ENCODE measurements at places on chromosomes 5 and 9. TPM values are rescaled to one million over a fixed set of nuclear protein-coding genes. Genes with fewer than 3 reads are reported as not detected.

- no peak for DNase-seq
- H3K4me1 ChIP-seq, result peaks cover 3% of the 10 kb centered on the region
- peak overlapping the region; percentile 78 for H3K4me3 ChIP-seq
- H3K27ac ChIP-seq, result no peak overlapping the region
- peaks cover 63% of the 10 kb centered on the region for H3K27me3 ChIP-seq
These were observed 1.2 kb downstream of the PRRT1B start for GRCh38 chr9:131546336-131547084.

- H3K4me3 ChIP-seq, result no peak overlapping the region
- no peak for DNase-seq
- H3K27ac ChIP-seq, result no peak overlapping the region
- H3K27me3 ChIP-seq, result no peaks in the 10 kb centered on the region
- no peaks in the 10 kb centered on the region for H3K36me3 ChIP-seq
- peaks cover 3% of the 10 kb centered on the region for H3K4me1 ChIP-seq
These were observed 29.0 kb downstream of the CXXC5 start for GRCh38 chr5:139676951-139677735.

DNA sequence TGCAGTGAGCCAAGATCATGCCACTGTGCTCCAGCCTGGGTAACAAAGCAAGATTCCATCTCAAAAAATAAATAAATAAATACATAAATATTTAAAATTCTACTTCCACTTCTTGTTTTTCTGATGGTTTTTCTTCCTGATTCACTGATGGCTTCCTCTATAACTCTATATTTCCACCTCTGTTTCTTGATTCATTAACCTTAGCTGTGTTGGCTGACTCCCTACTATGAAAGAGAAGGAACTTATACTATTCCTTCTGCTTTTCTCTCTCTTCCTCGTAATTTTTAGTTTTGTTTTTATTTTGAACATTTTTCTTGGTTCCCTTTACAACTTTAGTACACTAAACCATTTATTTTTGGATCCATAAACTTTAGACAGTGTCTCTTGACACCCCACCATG is 103.5 kb downstream of the MAMDC2 start:
- H3K27ac ChIP-seq, result no peak overlapping the region
- H3K4me3 ChIP-seq, result no peak overlapping the region
- H3K27me3 ChIP-seq, result peaks cover 10% of the 10 kb centered on the region
- no peaks in the 10 kb centered on the region for H3K36me3 ChIP-seq
- no peaks in the 10 kb centered on the region for H3K4me1 ChIP-seq
- DNase-seq, result no peak

- H3K27me3 ChIP-seq, result peaks cover 2% of the 10 kb centered on the region
- no peaks in the 10 kb centered on the region for H3K36me3 ChIP-seq
- no peak overlapping the region for H3K4me3 ChIP-seq
- H3K4me1 ChIP-seq, result no peaks in the 10 kb centered on the region
- H3K27ac ChIP-seq, result no peak overlapping the region
These were observed 226.1 kb downstream of the SLIT3 start for GRCh38 chr5:169074839-169075238.

DNA sequence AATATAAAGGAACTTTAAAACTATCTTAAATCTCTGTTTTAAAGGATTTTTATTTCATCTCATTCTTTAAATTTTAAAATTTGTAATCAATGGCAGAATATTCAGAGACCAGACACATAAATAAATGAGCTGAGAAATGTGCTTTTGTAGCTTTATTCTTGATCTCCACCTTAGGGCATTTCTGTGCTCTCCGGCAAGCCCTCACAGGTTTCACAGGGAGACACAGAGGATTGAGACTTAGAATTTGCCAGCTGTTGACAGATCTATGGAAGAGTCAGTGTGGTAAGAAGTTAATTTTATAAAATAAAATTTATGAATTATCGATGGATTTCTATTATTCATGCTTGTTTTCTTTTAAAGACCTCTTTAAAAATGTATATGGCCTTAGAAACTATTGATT is 206.8 kb downstream of the CD180 start:
- DNase-seq, result no peak

Gene AMBP
- total RNA-seq, result not detected

GRCh38 chr5:73115399-73116051 is 4.8 kb upstream of the TMEM171 start:
- peaks cover 61% of the 10 kb centered on the region for H3K27me3 ChIP-seq
- no peak overlapping the region for H3K4me3 ChIP-seq
- no peaks in the 10 kb centered on the region for H3K36me3 ChIP-seq
- no peak overlapping the region for H3K27ac ChIP-seq
- DNase-seq, result no peak

Gene MLANA
- total RNA-seq, result not detected

Gene F2R
- total RNA-seq, result 23.7 TPM

- no peak overlapping the region for H3K4me3 ChIP-seq
- no peak for DNase-seq
- H3K36me3 ChIP-seq, result peaks cover 51% of the 10 kb centered on the region
- H3K27me3 ChIP-seq, result no peaks in the 10 kb centered on the region
- no peak overlapping the region for H3K27ac ChIP-seq
These were observed 6.6 kb downstream of the OTULINL start for GRCh38 chr5:14588145-14588544.

DNA sequence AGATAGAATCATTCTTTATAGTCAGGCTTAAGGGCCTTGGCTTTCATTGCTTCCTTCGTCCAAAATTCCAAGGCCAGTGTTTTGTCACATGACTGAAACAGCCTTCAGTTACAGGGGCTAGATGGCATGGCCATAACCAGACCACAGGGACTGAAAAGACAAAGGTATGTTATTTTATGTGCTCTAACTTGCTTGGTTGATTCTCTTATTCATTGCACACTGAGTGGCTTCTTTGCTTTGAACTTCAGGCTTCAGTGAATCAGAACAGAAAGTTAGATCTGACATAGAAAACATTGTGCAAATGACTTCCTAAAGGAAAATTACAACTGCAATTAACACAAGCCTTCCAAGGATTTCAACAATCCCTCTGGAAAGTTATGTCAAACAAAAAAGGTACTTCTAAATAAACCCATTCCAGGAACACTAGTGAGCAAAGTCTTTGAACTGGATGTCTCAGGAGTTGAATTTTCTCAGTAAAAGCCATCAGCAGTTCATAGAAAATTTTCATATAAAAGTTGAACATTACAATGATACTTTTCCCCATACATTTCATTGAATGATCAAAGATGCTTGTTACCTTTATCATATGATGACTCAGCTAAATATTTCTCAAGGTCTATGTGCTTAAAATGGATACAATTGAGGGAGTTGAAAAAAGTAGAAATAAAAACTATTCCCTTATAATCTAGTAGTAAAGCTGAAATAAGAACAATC is 355.3 kb downstream of the TMEM232 start:
- H3K27ac ChIP-seq, result no peak overlapping the region
- H3K36me3 ChIP-seq, result no peaks in the 10 kb centered on the region
- no peaks in the 10 kb centered on the region for H3K4me1 ChIP-seq
- DNase-seq, result no peak
- H3K27me3 ChIP-seq, result no peaks in the 10 kb centered on the region
- no peak overlapping the region for H3K4me3 ChIP-seq

Gene HEMGN
- 1.1 TPM for total RNA-seq
